WTC11 (cell line): ENCODE measurements at places on chromosomes 11 and 22.
A peak's percentile ranks its signal among the peaks of the same experiment; 100 is the strongest.

- DNase-seq = no peak
These were observed 21.0 kb upstream of the ADSL start for GRCh38 chr22:40325315-40325714.

- DNase-seq = peak; percentile 47
These were observed 12.3 kb upstream of the BID start for GRCh38 chr22:17786435-17787161.

DNA sequence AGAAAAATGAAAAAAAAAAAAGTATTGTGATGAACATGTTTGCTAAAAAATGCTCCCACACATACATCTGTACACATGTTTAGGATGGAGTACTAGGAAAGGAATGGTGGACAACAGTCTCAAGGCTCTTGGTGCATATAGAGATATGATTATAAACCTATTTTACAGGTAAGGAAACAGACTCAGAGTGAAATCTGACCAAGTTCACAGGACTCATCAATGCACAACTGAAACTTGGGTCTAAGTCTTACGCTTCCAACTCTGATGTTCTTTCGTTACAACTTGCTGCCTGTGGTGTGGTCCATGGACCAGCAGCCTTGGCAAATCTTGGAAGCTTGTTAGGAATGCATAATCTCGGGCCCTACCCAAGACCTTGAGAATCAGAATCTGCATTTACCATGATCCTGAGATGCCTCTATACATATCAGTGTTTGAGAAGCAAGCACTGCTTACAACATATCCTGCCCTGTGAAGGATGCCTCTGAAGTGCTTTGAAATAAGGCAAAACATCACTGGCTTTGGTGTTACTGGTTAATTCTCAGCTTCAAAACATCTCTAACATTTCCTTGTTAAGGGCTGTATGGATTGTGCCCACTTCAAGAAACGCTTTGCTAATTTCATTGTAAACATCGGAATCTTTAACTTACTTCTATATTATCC is 39.9 kb upstream of the NUP160 start:
- no peak for DNase-seq

- peak; percentile 19 for DNase-seq
These were observed 61.4 kb upstream of the BMAL1 start for GRCh38 chr11:13216019-13216710.

DNA sequence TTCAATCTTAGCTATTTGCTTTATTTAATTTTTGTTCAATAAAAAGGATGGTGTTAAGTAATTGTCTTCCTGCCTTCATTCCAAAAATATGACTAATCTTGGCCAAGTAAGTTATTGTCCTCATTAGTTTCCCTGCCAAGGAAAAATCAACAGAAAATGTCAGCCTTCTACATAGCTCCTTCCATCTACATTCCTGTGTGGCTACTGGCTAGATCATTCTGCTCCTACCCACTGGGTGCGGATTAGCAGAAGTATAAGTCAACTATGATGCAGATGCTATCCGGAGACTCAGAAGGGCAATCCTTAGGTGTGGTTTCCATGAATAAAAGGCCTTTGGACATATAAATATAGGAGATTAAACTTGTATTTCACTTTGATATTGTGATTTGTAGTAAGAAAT is 154.4 kb downstream of the SBF2 start:
- DNase-seq = no peak

DNA sequence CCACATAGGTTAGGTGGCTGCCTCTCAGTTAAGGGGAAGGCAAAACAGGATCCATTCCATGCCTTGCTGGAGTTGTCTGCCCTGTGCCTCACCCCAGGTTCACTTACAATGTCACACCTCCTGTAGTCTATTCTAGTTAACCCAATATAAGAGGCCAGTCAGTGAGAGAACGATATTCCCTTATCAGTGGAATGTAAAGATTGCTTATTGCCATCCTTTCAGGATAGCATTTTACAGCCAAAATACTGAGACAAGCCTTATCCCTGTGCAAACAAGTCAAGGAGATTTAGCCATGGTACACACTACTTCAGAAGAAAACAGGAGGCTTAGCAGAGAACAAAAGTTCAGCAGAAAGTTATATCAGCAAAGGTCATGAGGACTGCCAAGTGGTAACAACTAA is 5.5 kb downstream of the CYP2R1 start:
- no peak for DNase-seq

GRCh38 chr11:102709201-102709945 is 3.8 kb upstream of the MMP27 start:
- DNase-seq = no peak

DNA sequence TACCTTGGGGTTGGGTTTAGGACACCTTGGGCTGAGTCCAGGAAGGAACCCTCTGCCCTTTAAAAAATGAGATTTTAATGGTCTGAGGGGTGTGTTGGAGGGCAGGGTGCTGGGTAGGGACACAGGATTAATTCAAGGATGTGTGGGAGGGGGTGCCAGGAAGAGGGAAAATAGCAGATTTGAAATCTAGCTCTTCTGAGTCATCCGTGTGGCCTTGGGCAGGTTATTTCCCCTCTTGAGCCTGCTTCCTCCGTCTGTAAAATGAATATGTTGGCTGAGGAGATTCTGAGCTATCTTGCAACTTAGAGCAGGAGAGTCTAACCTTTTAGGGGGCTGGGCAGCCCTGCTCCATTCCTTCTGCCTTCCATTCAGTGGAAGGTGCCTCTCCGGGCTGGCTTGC is 3.0 kb downstream of the TSPAN18 start:
- DNase-seq = no peak

GRCh38 chr11:40190294-40190693 is 1269.2 kb downstream of the LRRC4C start:
- no peak for DNase-seq

DNA sequence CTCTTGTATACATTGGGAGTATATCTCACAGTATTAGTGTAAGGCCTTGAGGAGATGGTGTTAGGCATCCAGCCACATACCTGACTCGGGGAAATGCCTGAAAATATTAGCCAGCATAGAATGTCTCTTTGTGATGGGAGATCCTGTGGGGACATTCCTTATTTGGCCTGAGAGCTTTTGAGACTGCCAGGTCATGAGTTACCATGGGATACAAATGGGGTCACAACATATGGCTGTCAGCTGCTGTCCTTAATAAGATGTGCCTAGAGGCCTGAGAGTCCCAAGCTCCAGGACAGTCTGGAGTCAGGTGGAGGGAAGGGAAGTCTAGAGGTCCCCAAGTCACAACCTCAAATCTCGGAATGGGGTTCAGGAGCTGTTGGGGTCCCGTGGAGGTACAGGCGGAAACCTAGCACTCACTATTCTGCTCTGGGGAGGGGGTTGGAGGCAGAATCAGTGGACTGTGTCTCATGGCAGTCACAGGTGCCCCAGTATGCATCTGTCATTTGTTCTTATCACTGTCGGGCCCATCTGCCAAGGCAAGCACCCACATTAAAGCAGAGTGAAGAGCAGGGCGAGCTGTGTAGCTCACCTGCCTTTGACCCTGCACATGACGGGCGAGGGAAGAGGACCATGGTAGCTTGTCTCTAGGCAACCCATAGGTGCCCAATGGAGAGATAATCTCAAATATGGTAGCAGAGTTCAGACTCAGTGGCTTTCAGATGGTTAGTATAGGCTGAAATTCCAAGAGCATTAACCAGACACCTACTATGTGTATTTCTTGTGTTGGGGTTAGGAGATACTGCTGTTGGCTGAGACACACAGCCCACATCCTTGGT is 29.9 kb downstream of the KCNQ1OT1 start:
- DNase-seq = no peak

- peak; percentile 58 for DNase-seq
These were observed 5.9 kb upstream of the BDNF start for GRCh38 chr11:27705873-27706820.

GRCh38 chr22:30906411-30906810 is 62.2 kb downstream of the MORC2 start:
- DNase-seq = no peak

- DNase-seq = no peak
These were observed 20.1 kb upstream of the MRGPRX2 start for GRCh38 chr11:19080579-19080993.

GRCh38 chr11:579830-580601 is 3.7 kb downstream of the PHRF1 start:
- no peak for DNase-seq

DNA sequence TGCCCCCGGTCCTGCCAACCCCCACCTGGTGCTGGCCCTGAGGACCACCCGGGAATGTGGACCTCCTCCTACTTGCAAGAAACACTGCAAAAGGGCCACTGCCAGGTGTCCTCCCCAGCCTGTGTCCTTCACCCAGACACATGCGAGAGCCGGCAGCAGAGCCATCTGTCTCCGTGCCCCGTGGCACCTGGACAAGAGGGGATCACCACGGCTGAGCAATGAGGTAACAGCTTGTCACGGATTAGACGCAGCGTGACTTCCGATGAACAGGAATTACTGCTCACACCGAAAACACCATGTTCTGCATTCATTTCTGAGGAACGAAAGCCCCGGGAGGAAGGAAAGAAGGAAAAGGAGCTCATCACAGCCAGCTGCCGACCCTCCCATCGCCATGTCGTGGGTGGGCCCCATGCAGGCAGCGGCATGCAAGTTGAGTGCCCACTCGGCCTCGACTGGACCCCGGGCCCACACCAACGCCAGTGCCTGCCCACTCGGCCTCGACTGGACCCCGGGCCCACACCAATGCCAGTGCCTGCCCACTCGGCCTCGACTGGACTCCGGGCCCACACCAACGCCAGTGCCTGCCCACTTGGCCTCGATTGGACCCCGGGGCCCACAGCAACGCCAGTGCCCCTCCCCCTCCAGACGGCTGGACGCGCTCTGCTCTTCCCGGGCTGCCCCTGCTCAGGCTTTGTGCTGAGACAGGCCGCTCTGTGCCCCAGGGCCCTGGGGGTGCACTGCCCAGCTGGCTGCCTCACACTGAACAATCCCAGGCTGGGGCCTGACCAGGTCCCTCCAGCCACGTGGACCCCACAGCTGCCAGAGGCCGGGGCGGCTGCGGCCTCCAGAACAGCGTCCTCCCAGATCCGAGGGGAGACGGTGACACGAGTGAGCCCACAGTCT is 22.0 kb downstream of the CHID1 start:
- DNase-seq = no peak

- DNase-seq = no peak
These were observed 55.5 kb downstream of the FAM83F start for GRCh38 chr22:40050258-40050657.

GRCh38 chr11:32310214-32310601 is 125.1 kb downstream of the WT1 start:
- no peak for DNase-seq

DNA sequence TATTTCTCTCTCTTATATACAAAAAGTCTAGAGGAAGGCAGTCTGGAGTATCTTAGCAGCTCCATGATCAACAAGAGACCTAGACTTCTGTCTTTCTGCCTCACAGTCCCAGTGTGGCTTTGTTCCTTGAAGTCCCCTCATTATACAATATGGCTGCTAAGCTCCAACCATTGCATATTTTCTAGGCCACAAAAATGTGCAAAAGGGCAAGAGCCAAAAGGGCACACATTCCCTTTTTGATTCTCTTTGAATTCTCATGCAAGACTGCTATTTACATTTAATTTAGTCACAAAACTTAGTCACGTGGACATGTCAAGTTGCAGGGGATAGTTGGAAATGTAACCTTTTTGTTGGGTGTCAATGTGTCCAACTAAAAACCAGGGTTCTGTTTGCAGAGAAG is 64.2 kb upstream of the OLFML1 start:
- DNase-seq = no peak

GRCh38 chr11:64971421-64972233 is at the start of gene MAJIN:
TSS of gene MAJIN (minus strand) at chr11:64972108. CDS start at chr11:64959405, 12,703 bp downstream.
- DNase-seq = peak; percentile 81

- DNase-seq = no peak
These were observed 11.3 kb downstream of the TRMU start for GRCh38 chr22:46346680-46347405.

DNA sequence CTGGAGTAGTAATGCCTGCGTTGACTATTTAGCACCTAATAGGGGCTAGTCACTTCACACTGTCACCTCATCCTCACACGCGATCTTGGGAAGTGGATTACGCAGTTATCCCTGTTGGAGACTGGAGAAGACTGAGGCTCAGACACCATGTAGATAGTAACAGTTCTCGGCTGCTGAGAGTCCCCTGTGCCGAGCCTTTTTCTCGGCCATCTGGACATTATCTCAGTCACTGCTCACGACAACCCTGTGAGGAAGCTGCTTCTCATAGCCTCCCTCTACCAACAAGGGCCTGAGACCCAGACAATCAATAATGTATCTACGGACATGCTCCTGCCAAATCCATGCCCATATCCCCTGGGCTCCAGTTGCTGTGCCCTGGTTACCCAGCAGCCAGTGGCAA is 25.9 kb downstream of the SCUBE1 start:
- DNase-seq = no peak

DNA sequence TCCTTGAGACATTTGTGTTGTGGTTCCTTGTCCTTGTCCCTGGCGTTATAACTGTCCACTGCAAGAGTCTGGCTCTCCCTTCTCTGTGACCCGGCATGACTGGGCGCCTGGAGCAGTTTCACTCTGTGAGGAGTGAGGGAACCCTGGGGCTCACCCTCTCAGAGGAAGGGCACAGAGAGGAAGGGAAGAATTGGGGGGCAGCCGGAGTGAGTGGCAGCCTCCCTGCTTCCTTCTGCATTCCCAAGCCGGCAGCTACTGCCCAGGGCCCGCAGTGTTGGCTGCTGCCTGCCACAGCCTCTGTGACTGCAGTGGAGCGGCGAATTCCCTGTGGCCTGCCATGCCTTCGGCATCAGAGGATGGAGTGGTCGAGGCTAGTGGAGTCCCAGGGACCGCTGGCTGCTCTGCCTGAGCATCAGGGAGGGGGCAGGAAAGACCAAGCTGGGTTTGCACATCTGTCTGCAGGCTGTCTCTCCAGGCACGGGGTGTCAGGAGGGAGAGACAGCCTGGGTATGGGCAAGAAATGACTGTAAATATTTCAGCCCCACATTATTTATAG is 23.0 kb downstream of the MYBPC3 start:
- DNase-seq = no peak

DNA sequence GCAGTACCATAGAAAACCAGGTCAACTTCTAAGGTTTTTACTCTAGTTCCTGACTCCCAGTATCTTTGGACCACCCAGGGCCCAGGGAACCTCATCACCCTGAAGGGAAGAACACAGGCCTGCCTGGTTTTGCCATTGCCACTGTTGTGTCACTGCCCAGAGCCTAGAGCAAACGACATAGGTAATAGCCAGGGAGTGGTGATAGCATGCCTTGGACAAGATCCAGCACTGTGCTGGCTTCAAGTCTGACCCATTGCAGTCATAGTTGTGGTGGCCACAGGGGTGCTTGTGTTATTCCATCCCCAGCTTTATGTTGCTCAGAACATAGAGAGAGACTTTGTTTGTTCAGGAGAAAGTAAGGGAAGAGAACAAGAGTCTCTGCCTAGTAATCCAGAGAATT is 2310.2 kb downstream of the LRRC4C start:
- no peak for DNase-seq

DNA sequence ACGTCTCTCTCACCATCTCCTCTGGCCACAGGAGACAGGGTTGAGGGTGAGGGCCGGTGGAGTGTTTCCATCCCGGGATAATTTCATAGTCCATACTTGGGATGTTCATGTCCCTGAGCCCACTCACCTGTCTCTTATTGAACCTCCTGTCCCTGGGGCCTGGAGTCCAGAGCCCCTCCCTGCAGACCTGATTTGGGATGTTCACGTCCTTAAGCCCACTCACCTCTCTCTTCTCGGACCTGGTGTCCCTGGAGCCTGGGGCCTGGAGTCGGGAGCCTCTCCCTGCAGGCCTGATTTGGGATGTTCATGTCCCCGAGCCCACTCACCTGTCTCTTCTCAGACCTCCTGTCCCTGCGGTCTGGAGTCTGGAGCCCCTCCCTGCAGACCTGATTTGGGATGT is 868.2 kb downstream of the BRD1 start:
- no peak for DNase-seq
